ENCODE measurements at places on chromosomes 16 and 17. TPM values are rescaled to one million over a fixed set of nuclear protein-coding genes. Genes with fewer than 3 reads are reported as not detected.

Gene KRT12
- 0.53 TPM for polyA plus RNA-seq

Gene TEX2
- polyA plus RNA-seq = 22.6 TPM

Gene CRISPLD2
- polyA plus RNA-seq = 7.3 TPM

Gene CCDC78
- 1.3 TPM for polyA plus RNA-seq

Gene DECR2
- polyA plus RNA-seq = 12.0 TPM

Gene HNF1B
- polyA plus RNA-seq = not detected

Gene RNF112
- 3.6 TPM for polyA plus RNA-seq

Gene SKA2
- polyA plus RNA-seq = 56.3 TPM

GRCh38 chr16:11225677-11226549, 30.1 kb downstream of the SOCS1 start:
- DNase-seq = no peak

DNA sequence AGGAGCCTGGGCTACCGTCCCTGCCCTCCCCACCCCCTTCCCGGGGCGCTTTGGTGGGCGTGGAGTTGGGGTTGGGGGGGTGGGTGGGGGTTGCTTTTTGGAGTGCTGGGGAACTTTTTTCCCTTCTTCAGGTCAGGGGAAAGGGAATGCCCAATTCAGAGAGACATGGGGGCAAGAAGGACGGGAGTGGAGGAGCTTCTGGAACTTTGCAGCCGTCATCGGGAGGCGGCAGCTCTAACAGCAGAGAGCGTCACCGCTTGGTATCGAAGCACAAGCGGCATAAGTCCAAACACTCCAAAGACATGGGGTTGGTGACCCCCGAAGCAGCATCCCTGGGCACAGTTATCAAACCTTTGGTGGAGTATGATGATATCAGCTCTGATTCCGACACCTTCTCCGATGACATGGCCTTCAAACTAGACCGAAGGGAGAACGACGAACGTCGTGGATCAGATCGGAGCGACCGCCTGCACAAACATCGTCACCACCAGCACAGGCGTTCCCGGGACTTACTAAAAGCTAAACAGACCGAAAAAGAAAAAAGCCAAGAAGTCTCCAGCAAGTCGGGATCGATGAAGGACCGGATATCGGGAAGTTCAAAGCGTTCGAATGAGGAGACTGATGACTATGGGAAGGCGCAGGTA, 762 bp downstream of the CDK12 start:
- no peak for DNase-seq

- DNase-seq = no peak
Measured at GRCh38 chr17:62757500-62757951, 50.6 kb downstream of the MARCHF10 start.

- no peak for DNase-seq
Measured at GRCh38 chr17:44932787-44933097, 14.8 kb downstream of the KIF18B start.

GRCh38 chr17:79231766-79232287, 157.2 kb downstream of the ENGASE start:
- no peak for DNase-seq

- no peak for DNase-seq
Measured at GRCh38 chr17:14302091-14302430, 1.2 kb downstream of the HS3ST3B1 start.

- DNase-seq = peak; percentile 7
Measured at GRCh38 chr16:20774703-20775362, 11.0 kb downstream of the ACSM3 start.

- no peak for DNase-seq
Measured at GRCh38 chr17:83068641-83069570, 10.5 kb upstream of the METRNL start.

- DNase-seq = no peak
Measured at GRCh38 chr17:62823111-62823893, 15.2 kb upstream of the MARCHF10 start.

- DNase-seq = no peak
Measured at GRCh38 chr17:71978435-71978834, 142.4 kb upstream of the SOX9 start.

DNA sequence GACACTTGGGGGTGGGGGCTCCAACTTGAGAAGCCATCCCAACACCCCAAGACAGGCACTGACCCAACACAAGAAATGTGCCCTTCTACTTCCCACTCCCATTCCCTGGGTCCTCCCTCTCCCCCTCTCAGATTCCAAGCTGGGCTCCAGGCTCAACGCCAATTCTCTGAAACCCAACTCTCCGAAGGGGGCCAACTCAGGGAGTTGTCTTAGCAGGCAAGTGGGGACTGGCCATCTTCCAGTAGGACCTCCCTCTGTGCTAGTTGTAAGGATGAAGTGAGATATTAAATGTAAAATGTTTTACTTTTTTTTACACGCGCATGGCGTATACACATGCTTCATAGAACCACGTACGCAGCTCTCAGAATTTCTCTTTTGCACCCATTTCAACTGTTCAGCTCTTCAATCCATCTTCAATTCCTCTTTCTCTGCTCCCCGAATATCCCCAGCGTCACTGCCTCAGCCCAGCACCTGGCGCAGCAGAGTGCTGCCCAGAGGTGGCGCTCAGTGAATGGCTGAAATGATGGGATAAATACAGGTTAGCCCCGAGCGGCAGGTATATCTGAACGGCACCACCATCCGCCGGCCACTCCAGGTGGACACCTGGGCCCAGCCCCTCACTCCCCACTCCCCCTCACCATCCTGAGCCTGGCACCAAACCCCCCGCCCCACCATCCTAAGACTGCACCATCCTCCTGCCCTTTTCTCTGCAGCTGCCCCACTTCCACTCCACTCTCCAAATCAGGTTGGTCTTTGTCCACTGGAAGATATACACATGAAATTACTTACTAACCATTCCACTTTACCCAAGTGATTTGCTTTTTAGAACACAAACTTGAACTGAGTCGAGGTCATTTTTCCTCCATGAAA, 43.9 kb upstream of the TNRC6C start:
- DNase-seq = peak; percentile 86

DNA sequence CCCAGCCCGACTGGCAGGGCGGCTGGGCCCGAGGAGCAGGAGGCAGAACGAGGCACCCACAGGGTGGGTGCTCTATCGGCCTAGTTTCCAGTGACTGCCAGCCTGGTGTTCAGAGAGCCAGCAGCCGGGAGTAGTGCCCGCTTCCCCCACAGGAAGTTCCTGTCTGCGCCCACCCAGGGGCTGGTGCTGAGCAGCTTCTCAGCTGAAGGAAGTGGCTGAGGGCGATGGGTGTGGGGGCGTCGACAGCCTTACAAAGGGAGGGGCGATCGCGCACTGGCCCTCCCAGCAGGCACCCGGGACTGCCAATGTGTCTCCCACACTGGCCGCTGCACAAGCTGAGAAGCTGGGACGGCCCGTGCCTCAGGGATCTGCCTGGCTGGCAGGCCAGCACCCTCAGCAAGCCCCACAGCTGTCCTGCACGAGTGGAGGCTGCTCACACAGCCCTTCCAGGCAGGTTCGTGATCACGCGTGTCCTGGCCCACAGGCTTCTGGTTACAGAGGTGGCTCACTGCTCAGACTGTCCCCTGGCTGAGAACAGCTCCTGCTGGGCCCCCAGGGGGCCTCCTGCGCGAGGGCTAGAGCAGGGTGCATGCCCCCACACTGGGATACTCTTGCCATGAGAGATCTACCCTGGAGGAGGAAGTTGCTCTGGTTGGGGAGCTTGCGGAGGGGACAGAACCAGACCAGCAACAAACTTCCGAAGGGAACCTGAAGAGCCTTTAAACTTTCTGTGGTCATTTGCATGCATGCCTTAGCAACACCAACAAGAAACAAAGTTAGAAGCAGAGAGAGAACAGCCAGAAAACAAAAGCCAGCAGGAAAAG, 2.5 kb downstream of the RNF166 start:
- DNase-seq = peak; percentile 41

DNA sequence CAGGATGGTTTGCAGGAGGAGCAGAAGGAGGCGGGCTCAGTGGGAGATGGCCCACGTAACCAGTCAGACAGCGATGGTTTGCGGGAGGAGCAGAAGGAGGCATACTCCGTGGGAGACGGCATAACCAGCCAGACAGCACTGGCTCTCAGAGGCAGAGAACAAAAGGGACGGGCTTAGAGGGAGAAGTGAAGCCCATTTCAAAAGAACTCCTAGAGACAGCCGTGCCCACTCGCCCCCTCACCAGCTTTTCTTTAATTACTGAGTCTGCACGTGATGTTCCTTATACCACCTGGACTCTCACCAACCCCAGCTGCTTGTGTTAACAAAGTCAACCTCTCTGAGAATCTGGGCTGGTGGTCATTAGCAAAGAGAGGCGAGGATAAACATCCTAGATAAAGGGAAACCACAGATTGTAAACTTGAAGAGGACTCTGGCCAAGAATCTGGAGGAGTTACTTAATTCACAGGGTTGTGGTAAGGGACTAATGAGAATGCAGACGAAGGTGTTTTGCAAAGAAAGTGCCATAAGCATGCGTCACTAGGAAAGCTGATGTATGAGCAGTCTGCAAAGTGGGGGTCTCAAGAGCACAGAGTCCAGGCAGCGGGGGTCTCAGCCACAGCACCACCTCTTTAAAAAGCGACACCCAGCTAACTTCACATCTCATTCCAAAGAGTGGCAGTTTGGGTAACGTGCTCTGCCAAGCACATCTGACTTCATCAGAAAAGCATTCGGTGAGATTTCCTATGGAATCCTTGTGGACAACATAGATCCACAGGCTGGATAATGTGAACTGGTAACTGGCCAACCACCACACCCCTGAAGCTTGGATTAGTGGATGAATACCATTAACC, 51.7 kb downstream of the NXN start:
- peak; percentile 85 for DNase-seq

- no peak for DNase-seq
Measured at GRCh38 chr17:36786867-36787266, 150.4 kb upstream of the LHX1 start.

GRCh38 chr17:21573961-21574610, 118.2 kb upstream of the KCNJ18 start:
- DNase-seq = peak; percentile 61

- DNase-seq = no peak
Measured at GRCh38 chr16:85422196-85422631, 190.9 kb upstream of the GSE1 start.

GRCh38 chr16:57062329-57062728, 30.1 kb upstream of the CPNE2 start:
- DNase-seq = peak; percentile 52

DNA sequence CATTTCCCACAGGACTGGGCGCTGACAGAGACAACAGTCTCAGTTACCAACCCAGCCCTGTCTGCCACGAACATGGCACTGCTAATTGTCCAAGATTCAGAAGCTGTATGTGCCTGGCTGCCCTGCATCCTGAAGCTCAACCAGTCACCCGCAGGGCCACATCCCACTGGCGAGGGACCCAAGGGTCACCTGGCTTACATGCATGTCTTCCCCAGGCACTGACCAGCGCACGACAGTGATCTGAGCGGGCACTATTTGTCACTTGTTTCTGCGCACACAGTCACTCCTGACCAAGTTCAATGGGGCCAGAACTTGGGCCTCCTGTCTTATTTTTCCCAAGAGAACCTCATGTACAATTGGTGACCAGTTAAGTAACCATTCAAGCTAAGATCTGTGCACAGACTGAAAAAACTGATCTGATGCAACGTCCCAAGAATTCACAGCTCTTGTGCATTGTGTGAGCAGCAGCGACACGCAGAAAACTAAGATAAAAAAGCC, 13.1 kb downstream of the USP7 start:
- no peak for DNase-seq

DNA sequence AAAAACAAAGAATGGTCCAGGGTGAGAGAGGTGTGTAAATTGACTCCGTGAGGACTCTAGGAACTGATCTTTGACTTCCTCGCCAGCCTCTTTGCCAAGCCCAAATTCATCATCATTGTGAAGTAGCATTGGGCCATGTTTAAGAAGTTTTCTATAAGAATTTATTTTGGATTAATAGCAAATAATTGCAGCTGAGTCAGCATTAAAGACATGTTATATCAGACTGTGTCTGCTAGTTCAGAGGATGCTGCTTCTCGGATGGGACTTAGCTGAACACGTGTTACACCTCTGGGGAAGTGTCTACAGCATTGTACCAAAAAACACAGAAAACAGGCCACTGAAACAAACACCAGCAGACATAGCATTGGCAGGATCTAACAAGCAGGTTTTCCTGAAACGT, 366.6 kb downstream of the CDH13 start:
- no peak for DNase-seq

DNA sequence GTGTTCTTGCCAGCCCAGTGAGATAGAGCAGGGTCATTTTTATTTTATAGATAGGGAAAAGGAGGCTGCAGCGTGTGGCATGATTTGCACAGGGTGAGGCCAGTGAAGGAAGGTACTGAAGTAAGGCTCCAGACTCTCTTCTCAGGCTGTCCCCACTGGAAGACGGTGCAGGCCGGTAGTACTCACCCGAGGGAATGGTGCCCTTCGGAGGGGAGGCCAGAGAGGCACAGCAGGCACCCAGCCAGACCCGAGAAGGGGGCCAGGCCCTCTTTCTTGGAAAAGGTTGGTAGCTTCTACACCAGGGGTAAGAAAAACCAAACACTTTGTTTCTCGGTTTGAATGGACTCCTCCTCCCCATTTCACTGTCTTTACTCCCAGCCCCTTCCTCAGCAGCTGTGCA, 288 bp downstream of the ANKRD40CL start:
- DNase-seq = no peak

GRCh38 chr17:47652570-47652969, 2.9 kb downstream of the KPNB1 start:
- no peak for DNase-seq

DNA sequence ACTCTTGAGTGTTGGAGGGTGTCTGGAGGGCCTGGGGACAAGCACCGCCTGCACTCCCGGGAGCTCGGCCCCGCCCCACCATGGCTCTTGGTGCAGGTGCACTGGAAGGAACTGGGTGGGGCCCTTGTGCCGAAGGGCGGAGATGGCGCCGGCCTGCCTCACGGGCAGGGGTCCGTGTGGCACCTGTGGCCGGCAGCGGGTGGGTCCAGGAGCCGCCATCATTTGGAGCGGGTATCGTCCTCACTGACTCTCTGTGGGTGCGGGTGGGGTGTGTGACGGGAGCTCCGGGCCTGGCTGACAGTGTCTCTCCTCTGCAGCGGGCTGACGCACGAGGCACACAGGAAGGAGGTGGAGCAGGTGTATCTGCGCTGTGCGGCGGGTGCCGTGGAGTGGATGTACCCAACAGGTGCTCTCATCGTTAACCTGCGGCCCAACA, 5.2 kb downstream of the METRNL start:
- no peak for DNase-seq

DNA sequence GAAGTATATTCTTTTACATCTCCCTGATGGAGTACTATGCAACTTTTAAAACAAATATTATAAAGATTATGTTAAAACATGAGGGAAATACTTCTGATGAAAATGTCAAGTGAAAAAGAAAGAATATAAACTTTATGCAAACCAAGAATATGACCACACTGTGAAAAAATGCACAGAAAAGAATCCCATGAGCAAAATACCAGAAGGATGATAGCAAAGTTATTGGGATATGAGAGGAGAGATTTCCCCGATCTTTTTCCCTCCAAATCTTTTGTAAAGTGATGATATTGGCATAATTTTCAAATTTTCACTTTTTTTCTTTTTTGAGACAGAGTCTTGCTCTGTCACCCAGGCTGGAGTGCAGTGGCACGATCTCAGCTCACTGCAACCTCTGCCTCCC, 36.6 kb upstream of the SMURF2 start:
- DNase-seq = no peak

GRCh38 chr16:5032748-5033167, 977 bp downstream of the NAGPA start:
- no peak for DNase-seq

Data from muscle of back (tissue), 13 donors.